ENCODE measurements at places on chromosomes 3 and 15.

GRCh38 chr15:58715266-58715917 lies 34.1 kb downstream of the ADAM10 start:
- DNase-seq: no peak

- no peak for DNase-seq
Measured at GRCh38 chr3:22288756-22289155, 537.7 kb upstream of the ZNF385D start.

DNA sequence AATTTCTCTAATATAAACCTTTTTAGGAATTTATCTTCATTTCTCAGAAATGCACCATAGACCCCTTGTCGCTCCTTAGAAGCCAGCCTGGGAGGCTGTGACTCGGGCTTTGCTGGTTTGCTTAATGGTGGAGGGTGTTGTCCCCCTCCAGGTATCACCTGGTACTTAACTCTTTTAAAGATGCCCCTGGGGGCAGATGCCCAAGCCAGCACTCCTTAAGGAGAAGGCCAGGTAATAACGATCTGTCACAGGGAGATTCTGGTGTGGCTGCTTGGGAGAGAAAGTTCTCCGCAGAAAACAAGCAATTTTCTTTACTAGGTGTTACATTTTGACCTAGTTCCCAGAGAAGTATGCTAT lies 22.3 kb downstream of the EHD4 start:
- DNase-seq: no peak

DNA sequence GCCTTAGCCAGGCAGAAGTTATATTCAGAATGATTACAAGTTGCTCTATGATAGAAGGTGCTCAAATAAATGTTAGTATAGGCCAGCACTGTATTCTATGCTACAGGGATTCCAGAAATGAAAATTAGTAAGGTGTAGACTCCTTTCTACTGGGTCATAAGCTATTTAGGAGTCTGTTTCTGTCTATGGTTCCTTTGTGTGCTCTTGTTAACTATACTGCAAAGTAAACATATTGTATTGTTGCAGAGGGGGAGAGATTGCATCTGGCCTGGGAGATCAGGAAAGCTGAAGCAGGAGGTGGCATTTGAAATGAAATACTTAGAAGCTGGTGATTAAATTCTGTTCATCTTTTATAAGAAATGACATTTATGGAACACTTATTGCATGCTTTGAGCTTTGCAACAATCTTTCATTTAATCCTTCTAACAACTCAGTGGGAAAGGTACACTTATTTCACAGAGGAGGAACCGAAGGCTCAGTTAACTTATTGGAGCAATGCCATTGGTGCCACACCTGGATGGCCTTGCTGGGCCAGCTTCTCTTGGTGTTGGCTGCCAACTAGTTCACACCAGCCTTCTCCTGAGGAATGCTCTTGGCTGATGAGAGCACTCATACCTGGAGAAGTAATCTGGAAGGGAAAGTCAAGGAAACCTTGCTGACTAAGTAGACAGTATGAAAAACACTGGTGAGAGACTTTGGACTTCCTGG lies 39.1 kb downstream of the ABHD5 start:
- DNase-seq: no peak

All from activated CD8-positive, alpha-beta memory T cell treated with anti-CD3 and anti-CD28 coated beads for 48 hours (primary cell).